Central memory CD4-positive, alpha-beta T cell (primary cell): ENCODE measurements at places on chromosomes 7 and 10.

DNA sequence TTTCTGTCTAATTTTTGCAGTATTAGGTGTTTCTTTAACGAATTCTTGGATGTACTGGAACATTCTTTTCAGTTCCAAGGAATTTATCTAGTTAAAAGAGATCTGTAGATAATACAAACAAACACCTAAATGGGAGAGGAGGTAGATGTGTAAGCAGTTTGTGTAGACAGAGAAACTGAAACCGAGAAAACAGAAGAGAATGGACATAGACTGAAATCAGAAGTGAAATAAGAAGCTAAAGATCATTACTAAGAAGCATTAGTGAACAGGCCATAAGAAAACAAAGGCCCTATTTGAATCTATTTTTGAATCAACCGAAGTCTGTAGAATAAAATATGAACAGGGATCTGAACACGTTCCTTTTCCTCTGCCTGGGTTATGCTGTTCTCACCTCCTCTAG lies 26.5 kb upstream of the TMEM229A start:
- no peak for DNase-seq

DNA sequence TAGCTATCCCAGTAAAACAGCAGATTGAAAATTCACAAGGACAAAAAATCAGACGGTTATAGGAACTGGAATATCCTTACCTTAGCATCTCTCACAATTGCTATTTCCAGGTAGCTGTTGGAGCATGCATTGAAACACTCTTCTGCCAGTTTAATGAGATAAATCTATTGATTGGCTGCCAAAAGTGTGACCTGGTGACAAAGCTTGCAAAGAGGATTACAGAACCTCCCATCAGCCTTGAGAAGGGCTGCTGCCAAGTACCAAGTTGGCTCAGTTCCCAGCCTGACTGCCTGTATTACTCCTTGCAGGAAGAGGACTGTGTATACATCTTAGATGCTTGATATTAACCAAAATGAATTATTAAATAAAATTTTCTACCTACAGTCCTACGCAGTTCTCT lies 5.1 kb downstream of the PRLHR start:
- DNase-seq: no peak

GRCh38 chr7:157574120-157574825 lies 237.5 kb downstream of the DNAJB6 start:
- DNase-seq: no peak

- peak; percentile 20 for DNase-seq
Measured at GRCh38 chr10:80144067-80144695, 11.7 kb downstream of the PLAC9 start.

DNA sequence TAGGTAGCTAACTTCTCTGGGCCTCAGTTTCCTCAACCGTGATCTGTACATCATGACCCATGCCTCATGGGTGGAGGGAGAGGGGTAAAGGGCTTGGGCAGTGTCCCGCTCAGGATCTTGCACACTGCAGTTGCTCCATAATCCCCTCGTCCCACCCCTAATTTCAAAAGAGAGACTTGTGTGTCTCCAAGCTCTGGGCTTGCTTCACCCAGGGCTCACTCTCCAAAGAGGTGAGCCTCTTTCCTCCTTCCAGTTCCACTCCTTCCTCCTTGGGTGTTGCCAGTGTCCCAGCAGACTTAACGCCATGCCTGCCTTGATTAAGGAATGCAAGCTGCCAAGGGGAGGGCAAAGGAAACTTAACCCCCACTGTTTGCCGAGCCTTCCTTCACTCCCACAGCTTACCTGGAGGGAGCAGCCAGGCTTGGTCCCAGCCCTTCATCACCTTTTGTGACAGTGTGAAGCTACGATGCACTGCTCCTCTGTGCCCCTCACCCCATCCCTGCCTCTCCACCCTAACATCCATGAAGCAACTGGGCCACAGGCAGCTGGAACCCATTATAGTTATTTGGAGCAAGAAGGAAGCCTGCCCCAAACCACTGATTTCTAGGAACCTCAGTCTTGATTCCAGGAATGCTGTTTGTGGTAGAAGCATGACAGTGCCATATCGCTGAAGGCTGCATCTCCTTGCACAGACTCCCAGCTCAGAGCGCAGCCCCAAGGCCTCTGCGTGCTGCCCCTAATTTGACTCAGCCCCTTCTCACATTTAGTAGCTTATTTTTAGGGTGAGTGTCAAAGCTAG lies 363.3 kb downstream of the TNS3 start:
- DNase-seq: no peak

GRCh38 chr7:131027287-131027773 lies 293.3 kb upstream of the KLF14 start:
- peak; percentile 37 for DNase-seq

- DNase-seq: no peak
Measured at GRCh38 chr7:47188136-47188535, 393.8 kb downstream of the TNS3 start.

- DNase-seq: no peak
Measured at GRCh38 chr7:6437251-6437650, 10.5 kb downstream of the DAGLB start.

- DNase-seq: no peak
Measured at GRCh38 chr7:92884218-92884617, 47.8 kb upstream of the CDK6 start.

DNA sequence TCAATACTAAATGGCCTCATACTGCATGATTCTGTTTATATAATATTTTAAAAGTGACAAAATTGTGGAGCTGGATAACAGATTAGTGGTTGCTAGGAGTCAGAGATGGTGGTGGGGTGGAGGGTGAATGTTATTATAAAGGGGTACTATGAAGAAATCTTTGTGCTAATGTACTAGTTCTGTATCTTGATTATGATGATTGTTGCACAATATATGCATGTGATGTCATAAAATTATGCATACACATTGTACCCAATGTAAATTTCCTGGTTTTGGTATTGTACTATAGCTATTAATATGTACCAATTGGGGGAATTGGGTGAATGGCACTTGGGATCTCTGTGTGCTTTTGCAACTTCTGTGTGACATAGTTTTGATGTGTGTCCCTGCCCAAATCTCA lies 112.2 kb downstream of the TMEM26 start:
- no peak for DNase-seq

DNA sequence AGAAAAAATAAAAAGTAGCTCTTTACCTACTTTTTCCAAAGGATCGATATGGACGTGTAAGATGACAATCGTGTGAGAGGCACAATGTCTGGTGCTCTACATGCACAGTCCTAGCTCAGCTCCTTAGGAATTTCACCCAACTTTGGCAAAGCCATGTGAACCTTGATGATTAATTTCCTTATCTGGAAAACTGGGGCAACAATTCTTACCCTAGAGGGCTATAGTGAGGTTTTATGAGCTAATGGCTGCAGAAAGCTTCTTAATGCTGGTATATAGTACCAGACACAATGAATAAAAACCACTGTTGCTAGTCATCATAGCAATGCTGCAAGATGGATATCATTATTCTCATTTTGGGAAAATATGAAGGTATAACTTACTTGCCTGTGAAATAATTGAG lies 202.7 kb downstream of the PARD3 start:
- DNase-seq: no peak

DNA sequence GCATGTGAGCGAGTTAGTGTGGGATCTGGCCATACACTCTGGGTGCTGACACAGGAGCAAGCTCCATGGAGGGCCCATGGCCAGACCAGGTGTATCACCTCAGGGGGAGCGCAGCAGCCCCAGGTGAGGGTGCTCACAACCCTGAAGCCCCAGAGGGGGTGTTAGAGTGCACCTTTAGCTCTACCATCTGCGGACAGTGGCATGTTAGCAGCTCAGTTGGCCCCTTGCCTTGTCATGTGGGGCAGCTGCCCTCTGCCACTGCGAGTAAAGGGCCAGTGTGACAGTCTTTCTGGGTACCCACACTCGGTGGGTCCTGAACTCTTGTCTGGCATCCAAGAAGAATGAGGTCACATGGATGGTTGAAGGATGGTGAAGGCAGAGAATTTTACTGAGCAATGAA lies 600.2 kb downstream of the SORCS3 start:
- DNase-seq: no peak

GRCh38 chr7:143361552-143362130 lies 872 bp downstream of the FAM131B start:
- no peak for DNase-seq

DNA sequence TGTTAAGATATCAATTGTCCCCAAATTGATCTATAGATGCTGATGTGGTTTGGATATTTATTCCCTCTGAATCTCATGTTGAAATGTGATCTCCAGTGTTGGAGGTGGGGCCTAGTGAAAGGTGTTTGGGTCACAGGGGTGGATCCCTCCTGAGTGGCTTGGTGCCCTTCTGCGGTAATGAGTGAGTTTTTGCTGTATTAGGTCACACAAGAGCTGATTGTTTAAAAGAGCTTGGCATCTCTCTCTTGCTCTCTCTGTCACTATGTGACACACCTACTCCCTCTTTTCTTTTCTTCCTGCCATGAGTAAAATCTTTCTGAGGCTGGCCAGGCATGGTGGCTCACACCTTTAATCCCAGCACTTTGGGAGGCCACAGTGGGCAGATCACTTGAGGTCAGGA lies 98.2 kb upstream of the KAT6B start:
- DNase-seq: no peak

GRCh38 chr7:150901160-150902035 lies 49.1 kb downstream of the AOC1 start:
- DNase-seq: no peak

DNA sequence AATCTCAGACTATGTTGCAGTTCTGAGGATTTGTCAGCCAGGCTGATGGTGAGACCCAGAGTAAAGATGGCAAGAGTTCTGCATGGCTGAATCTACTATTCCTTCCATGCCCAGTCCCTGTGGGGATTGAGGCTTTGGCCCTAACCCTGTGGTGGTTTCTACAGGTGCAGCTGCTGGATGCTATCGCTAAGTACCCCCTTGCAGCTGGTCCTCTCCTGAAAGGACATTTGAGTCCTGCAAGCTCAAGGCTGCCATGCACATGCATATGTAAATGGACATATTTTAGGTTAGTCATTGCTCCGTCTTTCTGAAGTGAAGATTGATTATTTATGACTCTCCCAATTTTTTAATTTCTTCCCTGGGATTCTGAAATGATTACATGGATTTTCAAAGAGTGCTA lies 1122.2 kb upstream of the CELF2 start:
- no peak for DNase-seq

- DNase-seq: no peak
Measured at GRCh38 chr10:23359692-23360380, 15.2 kb upstream of the C10orf67 start.

DNA sequence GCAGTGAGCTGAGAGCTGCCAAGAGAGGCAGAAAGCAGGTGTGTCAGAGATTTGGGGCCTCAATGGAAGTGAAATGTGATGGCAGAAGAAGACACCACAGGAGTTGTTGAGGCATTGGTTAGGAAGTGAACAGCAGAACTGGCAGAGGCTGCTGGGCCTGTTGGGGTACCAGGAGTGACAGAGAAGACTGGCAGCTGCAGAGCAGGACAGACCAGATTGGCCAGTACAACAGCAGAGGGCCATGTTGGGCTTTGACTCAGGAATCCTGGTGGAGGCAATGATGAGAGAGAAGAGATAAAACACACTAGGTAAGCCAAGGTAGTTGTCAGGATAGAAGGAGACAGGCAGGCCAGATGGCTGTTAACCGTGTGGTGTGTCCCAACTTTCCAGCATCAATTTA lies 19.9 kb upstream of the HERPUD2 start:
- DNase-seq: no peak

- DNase-seq: no peak
Measured at GRCh38 chr10:3406556-3406955, 234.0 kb upstream of the PITRM1 start.

GRCh38 chr7:70268179-70268578 lies 669.9 kb downstream of the AUTS2 start:
- no peak for DNase-seq

DNA sequence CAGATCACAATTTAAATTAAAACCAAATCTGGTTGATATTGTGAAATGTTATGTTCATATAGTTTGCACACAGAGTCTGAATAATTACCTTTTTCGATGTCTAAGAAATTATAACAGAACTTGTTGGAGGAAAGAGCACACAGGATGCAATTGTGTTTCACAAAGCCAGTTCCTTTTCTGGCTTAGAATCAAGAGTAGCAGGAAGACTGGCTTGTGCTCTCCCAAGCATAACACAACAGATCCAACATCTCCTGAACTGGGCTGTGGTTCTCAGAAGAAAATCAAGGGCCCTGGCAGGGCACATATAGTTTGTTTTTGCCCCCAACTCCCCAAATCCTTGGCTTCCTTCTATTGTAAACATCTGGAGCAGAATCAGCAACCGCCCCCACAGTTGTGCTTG lies 62.7 kb downstream of the LRRC4 start:
- no peak for DNase-seq

- no peak for DNase-seq
Measured at GRCh38 chr7:25839084-25839769, 312.8 kb upstream of the NFE2L3 start.

DNA sequence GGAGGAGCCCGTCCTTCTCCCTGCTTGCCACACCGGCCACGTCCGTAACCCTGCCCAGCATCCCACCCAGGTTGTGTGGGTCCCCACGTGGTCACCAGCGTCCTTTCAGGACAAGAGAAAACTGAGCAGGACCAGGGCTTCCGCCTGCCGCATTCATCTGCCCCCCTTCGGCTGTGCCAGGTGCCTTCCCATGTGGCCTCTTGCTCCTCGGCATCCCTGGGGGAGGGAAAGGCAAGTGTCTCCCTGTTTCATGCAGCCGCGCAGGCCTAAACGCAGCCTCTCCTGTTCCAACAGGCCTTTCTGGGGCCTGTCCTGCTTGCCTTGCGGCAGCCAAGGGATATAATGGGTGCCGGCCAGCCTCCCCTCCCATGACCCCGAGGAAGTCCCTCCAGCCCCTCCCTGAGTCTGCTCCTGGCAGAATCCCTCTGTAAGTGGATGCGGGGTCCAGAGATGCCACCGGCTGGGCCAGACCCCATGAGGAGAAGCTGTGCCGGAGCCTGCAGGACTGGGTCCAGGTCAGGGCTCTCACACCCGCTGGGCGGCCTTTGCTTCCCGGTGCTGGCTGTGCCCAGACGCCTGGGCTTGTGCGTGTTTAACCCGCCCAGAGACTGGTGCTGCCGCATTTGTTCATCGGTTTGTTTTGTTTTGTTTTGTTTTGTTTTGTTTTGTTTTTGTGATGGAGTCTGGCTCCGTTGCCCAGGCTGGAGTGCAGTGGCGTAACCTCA lies 23.1 kb downstream of the SHH start:
- DNase-seq: no peak
